Stimulated activated CD4-positive, alpha-beta T cell treated with anti-CD3 and anti-CD28 coated beads, Interleukin-4, amount 100 ng/mL, for 24 hours (primary cell): ENCODE measurements at places on chromosomes 12 and 14.
A peak's percentile ranks its signal among the peaks of the same experiment; 100 is the strongest.

GRCh38 chr12:27807063-27807703 lies 27.1 kb upstream of the MANSC4 start:
- DNase-seq, result peak; percentile 40

- DNase-seq, result peak; percentile 94
Observed at GRCh38 chr14:72893636-72894322, at the start of gene DPF3. DPF3 (minus strand) TSS chr14:72894101; CDS start chr14:72894088, 13 bp downstream.

DNA sequence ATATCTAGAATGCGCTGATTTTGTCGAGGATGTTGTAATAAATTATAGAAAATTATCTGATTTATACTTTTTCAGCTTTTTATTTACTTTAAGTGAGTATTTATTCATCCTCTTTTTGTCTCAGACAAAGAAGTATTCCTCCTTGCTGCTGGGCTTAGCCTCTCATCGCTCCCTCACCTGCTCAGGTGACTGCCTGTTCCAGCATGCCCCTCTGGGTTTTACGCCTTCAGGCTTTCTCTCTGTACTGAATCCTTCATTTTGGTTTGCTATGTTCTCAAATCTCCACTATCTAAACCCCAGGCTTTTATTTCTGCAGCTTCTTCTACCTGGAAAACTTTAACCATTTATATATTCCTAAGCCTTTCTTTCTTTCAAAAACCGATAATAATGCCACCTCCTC lies 1650.9 kb upstream of the SEL1L start:
- DNase-seq, result no peak

DNA sequence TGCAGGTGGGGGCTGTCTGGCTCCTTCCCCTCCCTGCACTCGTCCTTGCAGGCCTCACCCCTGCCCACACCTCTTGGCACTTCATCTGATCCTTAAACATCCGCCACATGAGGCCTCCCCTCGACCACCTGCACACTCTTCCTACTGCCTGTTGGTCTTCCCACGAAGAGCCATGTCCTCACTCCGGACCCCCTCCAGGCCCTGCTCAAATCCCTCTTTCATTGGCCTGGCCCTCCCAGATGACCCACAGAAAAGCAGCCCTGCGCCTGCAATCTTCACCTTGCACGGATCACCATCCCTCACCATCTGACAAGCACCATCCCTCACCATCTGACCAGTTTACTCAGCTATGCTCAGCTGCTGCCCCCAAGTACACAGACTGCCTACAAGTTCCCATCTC lies 193.6 kb downstream of the BCL11B start:
- no peak for DNase-seq

GRCh38 chr14:68111853-68112270 lies 292.3 kb downstream of the RAD51B start:
- DNase-seq, result no peak

- no peak for DNase-seq
Observed at GRCh38 chr12:82746668-82747067, 60.0 kb downstream of the TMTC2 start.

- no peak for DNase-seq
Observed at GRCh38 chr14:86203843-86204242, 673.9 kb downstream of the FLRT2 start.

GRCh38 chr12:132319359-132319950 lies 9.9 kb downstream of the GALNT9 start:
- no peak for DNase-seq

DNA sequence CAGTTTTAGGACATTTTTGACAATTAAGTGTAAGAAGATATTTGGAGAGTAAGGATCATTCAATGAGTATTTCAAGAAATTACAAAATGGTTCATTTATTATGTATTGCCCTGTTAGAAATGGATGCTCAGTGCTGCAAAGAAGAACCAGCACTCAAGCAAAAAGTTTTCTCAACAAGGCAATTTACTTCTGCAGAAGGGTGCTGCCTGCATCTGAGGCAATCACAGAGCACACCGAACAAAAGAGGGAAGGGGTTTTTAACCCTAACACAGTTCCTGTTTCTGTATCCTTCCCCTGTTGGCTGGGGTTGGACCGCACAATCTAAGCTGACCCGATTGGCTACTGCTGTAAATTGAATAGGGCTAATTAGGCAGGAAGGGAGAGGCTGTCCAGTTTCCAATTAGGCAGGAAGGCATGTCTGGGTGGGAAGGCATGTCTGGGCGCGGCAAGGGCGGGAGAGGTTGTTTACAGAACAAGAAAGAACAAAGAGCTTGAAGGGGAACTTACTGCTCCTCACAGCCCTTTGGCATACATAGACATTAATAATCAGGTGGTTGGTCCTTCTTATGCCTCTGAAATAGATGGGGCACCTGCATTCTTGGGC lies 41.4 kb downstream of the SPTSSA start:
- DNase-seq, result no peak

DNA sequence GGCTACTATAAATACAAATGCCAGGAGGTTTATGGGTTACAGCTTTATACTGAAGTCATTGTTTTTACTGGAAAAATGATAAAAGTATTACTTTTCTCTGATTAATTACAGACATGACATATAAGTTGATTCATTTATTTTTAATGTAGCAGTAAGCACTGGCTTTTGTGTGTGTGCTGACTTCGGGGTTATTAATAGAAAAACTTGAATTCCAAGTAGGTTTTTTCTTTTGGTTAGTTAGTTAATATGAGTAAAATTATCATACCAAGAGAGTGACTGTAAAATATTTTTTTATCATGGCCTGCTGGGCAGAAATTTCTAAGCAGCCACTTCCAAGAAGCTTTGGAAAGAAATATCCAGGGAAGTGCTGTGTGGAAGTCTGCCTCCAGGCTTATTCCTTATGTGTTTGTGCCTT lies 56.4 kb downstream of the IFT81 start:
- no peak for DNase-seq

- peak; percentile 53 for DNase-seq
Observed at GRCh38 chr12:126772171-126772864, 1494.7 kb upstream of the TMEM132C start.

DNA sequence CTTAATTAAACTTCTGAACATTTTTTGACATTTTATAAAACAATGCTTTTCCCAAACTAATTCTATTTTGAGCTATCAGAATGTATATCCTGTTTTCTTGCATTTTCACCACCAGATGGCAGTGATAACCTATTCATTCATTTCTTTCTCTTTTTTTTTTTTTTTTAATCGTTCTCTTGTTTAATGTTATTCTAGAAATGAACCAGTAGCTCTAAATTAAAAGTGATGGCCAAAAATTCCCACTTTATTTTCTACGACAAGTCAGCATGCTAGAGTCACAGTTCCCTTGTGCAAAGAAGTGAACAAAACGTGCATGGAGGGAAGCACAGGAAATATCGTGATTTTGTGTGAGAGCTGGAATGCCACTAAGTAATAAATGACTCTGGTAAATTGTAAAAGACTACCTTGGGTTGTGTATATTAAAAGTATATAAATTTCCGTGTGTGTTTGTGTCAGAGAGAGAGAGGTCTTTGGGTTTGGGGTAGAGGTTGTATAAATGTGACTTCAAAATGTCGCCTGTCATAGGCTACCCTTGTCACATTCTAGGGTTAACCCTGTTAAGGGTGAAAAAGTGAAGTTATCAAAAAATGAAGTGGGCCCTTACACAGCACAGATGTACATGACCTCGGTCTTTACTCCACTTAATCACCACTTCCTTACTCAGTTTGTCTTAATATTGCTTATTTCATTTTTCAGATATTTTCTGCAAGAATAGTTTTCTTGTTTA lies 40.4 kb upstream of the LDHB start:
- no peak for DNase-seq

- DNase-seq, result no peak
Observed at GRCh38 chr12:120979220-120979861, 998 bp downstream of the HNF1A start.

- no peak for DNase-seq
Observed at GRCh38 chr12:88559772-88560171, 20.5 kb downstream of the KITLG start.

DNA sequence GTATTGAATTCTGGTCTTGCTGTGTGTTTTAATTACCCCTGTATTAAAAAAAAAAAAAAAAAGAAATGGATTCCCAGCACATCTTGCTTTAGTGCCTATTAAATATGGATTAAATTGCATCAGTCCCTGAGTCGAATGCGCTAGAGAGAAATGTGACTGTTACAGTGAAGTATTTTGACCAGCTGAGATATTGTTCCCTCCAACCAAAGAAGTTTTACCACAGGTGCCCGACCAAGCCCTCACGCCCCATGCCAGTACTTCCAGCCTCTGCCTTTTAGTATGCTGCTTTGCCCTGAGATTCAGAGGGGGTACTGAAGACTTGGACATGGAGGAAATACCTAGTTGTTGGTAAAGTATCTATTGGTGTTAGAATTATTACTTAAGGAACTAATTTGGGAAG lies 159.7 kb downstream of the TTLL5 start:
- DNase-seq, result no peak

DNA sequence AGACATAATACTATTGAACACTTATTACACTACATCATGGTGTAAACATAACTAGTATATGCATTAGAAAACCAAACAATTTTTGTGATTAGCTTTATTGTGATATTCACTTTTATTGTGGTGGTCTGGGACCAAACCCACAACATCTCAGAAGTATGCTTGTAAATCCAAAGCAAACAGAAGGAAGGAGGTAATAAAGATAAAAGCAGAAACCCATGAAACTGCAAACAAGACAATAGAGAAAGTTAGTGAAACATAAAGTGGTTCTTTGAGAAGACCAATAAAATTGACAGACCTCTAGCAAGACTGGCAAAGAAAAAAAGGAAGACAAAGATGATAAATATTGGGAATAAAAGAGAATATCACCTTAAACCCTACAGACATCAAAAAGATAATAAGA lies 268.3 kb downstream of the RPAP3 start:
- DNase-seq, result no peak

DNA sequence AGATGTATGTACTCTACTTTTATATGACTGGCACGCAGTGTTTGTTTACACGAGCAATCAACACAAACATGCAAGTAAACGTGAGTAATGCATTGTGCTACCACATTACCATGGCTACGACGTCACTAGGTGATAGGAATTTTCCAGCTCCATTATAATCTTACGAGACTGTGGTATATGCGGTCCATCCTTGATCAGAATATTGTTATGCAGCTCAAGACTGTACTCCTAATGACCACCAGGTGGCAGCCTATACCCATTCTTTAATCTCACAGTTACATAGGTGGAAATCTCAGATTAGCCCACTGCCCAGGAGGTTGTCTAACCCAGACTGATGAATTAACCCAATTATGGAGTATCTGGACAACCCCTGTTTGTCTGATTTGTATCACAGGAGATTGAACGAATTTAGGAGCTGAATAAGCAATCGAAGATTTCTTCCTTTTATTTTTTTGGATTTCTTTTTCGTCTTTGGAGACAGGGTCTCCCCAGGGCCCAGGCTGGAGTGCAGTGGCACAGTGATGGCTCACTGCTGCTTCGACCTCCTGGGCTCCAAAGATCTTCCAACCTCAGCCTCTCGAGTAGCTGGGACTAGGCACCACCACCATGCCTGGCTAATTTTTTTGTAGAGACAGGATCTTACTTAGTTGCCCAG lies 8.7 kb upstream of the TESPA1 start:
- peak; percentile 63 for DNase-seq

DNA sequence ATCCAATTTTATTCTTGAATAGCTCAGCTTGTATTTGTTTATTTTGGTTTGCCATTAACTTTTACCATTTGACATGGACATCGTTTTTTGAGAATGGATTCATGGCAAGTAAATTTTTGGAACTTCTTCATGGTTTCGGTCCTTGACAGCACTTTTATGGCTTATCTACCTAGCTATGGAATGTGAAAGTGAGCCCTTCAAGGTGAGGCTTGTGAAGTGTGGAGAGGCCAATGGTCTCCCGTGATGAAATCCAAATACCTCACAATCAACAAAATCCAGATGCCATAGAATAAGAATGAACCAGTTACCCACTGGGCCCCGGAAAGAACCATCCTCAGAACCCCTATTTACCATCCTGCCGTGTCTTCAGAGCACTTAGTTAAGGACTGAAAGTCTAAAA lies 978.8 kb downstream of the FSCB start:
- no peak for DNase-seq

DNA sequence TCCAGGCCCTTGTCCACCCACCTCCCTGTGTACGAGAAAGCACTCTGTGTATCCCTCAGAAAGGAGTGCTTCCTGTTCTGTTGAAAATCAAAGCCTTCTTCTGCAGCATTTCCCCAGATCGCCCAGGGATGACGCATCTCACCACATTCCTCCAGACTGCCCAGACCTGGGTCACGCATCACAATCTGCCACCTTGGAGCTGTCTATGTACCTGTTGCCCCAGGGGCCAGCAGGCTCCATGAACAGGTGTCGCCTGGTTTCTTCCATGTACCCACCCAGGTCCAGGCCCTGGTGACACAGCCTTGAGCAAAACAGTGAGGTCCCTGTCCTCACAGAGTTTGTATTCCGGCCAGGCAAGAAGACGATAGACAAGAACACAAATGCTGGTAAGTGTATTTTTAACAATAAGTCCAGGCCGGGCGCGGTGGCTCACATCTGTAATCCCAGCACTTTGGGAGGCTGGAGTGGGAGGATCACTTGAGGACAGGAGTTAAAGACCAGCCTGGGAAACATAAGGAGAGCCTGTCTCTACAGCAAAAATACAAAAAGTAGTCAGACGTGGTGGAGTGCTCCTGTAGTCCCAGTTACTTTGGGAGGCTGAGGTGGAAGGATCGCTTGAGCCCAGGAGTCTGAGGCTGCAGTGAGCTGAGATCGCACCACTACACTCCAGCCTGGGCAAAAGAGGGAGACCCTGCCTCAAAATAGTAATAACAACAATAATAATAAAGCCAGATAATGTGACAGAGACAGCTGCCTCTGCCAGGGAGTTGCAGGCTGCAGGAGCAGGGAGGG lies 6.8 kb upstream of the PPP1R13B start:
- DNase-seq, result no peak

DNA sequence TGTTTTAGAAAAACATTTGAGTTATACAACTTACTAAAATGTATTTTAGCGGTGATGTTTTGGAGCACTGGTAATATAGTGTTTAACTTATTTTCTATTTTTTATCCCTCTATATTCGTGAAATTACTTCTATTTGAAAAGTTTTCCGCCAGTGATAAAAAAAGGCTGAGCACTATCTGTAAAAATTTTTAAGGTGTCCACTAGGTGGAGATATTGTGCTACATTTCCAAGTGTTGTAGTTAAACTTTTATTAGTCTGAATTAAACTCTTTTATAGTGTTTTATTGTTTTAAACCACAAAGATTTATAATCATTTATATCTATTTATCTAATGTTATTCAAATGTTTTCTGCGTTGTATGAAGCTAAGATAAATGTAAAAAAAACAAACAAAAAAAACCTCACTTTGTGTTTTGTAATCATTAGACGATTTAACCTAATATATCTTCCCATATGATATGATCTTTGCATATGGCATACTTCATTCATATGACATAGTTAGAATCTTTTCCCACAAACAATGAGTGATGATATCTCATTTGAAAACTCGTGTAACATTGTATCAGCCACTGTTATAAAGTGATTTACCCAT lies 11.8 kb downstream of the ALG10B start:
- no peak for DNase-seq
